ENCODE measurements at places on chromosomes 5 and 9. TPM values are rescaled to one million over a fixed set of nuclear protein-coding genes. Genes with fewer than 3 reads are reported as not detected.

- no peak for DNase-seq
Measured at GRCh38 chr5:150640311-150641005, at the start of gene SYNPO. TSS of gene SYNPO (plus strand) at chr5:150640660. CDS start at chr5:150648276, 7,616 bp downstream.

DNA sequence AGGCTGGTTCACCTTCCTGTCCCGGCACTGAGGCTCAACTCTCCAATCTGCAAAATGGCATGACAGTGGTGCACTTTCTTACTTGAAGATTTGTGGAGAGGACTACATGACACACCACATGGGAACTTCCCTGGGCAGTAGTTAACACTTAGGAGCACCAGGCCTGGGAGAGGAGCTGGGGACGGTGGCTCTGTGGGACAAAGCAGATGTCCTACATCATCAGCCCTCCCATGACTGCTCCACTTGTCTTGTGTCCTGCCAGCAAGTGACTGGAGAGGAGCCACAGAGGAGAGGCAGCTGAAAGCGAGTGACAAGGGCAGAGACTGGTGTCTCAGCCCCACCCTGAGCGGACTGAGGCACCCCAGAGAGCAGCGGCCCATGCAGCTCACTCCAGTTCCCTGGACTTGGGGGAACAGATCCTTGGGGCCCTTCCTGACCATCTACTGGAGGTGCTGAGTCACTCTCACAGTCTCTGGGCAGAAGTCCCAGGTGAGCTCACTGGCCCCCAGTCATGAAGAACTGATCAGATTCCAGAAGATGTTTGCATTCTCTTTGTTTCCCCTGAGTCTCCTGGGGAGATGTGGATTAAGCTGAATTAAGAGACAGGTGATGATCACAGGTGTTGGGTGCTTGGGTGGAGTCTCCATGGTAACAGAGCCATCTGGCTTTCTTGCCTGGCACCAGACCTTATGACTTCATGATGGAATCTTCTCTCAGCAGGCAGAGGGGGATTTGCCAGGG, 13.2 kb upstream of the SLC25A48 start:
- no peak for DNase-seq

DNA sequence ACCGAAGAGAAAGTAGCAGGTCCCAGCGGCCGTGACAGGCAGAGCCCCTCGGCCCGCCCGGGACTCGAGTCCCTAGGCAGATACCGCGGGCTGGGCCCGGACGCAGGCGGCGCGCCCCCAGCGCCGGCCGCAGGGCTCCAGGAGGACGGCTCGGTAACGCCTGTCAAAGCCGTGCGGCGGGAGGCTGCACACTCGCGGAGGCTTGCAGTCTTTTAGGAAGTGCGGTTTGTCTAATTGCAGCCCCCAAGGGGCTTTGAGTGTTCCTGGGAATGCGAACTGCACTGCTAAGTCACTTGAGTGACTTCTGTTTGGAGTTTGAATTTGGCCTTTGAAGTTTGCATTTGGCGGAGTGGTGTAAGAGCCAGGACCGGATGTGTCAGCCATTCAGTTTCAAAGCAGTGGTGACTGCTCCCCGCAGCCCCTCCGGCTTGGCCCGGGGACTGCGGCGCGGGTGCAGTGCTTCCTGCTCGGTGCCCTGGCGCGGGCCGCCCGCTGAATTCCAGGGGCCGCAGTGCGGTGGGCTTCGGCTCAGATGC, 1.3 kb downstream of the MAP3K1 start:
- DNase-seq = peak; percentile 22

- DNase-seq = no peak
Measured at GRCh38 chr5:17020678-17021601, 84.9 kb upstream of the MYO10 start.

DNA sequence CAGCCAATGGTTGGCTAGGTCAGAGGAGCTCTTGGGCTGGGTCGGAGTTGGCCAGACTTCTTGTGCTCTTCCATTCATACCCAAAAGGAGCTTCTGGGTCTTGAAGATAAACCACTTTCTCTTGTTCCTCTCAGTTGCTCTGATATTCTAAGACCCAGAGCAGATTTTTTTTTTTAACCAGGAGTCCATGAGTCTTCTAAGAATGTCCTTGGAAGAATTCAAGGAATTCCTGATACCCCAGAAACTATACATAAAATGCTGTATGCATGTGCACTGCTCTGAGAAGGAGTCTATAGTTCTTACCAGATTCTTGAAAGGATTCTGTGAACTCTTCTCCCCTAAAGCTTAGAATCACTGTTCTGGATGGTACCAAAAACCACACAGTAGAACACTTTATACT, 9.9 kb upstream of the PALM2AKAP2 start:
- no peak for DNase-seq

- no peak for DNase-seq
Measured at GRCh38 chr9:93306579-93307091, 122.7 kb downstream of the WNK2 start.

DNA sequence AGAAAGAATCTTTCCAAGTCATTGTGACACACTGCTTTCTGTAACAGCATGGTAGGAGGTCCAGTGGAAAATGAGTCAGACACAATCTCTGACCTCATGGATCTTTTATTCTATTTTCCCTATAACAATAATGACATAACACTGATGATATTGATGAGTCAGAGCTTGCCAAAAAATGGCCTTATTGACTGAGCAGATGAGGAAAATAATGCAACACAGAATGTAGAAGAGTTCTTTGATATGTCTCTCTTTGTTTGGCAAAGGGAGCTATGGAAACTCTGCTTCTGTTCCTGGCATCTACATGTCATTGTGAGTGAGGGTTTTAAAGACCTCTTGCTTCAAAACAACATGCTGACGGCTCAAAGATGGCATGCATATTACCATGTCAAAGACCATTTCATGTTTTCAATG, 443.1 kb upstream of the ZNF608 start:
- DNase-seq = no peak

GRCh38 chr5:8870349-8870958, 675.4 kb downstream of the SEMA5A start:
- no peak for DNase-seq

DNA sequence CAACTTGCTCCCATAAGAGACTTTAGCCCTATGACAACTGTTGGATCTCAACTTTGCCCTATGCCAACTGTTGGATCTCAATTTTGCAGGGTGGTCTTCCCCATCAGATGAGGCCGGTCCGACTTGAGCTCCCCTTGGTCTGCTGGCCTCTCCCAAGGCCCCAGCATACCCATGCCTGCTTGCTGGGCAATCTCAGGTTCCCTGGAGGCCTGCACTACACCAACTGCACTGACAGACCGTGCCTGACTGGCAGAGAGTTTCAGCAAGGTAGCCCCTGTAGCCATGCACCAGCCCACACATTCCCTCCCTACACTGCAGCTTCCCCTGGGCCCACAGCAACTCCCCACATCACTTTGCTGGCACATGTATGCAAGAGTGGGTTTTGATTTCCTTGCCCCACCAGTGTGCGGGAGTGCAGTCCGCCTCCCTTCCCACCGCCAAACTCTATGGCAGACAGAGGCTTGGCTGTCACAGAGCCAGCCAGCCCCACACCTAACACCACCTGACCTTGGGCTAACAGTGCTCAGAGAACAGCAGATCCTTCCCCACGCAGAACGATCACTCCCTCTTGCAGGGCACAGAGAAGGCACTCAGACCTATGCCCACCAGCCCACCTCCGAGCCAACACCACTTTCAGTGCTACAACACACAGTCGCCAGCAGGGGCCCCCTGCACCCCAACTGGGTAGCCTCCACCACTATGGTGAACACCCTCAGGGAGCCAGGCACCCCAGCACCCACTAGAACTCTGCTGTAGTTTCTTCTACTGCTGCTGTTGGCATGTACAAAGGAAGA, 279.9 kb upstream of the COX7C start:
- no peak for DNase-seq

DNA sequence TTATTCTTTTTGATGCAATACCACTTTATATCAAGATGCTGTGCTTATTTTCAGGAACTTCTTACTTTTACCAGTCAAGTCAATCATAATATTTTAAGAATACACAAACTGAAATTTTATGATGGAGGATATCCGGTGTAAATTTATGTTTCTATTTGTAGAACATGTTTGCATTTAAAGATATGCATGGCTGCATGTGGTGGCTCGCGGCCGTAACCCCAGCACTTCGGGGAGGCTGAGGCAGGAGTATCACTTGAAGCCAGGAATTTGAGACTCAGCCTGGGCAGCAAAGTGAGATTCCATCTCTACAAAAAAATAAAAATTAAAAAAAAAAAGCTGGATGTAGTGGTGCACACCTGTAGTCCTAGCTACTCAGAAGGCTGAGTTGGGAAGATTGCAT, 73.5 kb upstream of the ALDH1A1 start:
- DNase-seq = no peak

DNA sequence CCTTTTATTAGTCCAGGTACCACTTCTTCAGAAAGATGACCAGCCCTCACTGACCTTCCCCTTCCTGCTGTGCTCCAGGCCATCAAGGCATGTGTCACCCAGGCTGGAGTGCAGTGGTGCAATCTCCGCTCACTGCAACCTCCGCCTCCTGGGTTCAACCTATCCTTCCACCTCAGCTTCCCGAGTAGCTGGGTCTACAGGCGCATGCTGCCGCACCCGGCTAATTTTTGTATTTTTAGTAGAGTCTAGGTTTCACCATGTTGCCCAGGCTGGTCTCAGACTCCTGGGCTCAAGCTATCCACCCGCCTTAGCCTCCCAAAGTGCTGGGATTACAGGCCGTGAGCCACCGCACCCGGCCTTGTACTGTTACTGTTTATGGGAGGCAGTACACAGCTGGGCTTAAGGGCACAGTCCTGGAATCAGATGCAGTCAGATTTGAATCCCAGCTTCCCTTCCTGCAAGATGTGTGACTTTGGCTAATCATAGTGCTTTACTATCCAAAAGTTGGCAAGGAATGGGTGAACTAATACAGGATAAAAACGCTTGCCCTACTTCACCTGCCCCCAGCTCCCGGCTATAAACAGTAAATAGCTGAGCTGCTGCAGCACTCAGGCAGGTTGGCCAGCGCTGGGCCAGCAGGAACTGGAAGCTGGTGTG, 483 bp upstream of the EIF4EBP3 start:
- DNase-seq = no peak

DNA sequence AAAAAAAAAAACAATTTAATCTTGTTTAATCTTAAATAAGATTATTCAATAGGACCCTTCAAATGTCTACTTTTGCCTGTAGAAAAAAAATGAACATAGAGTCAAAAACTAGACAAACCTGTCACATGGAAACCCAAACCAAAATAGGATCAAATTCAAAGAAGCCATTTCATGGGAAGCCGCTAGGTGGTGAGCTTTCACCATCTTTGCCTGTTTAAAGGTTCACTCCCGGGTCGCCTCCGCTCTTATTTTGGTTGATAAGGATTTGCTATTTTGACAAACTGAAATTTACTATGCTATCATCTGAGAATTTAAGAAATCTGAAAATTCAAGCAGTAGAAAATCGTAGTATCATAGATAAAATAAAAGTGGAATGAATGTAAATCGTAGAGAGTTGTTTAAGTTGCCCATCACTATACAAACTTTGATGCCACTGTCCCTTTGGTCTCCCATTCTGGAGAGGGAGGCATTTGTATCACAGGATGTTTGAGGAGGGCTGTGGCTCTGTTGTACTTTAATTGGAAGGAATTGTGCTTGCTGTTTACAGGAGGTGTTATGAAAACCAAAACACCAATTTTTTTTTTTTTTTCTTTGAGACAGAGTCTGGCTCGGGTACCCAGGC, 43.5 kb upstream of the DNAH5 start:
- DNase-seq = no peak

DNA sequence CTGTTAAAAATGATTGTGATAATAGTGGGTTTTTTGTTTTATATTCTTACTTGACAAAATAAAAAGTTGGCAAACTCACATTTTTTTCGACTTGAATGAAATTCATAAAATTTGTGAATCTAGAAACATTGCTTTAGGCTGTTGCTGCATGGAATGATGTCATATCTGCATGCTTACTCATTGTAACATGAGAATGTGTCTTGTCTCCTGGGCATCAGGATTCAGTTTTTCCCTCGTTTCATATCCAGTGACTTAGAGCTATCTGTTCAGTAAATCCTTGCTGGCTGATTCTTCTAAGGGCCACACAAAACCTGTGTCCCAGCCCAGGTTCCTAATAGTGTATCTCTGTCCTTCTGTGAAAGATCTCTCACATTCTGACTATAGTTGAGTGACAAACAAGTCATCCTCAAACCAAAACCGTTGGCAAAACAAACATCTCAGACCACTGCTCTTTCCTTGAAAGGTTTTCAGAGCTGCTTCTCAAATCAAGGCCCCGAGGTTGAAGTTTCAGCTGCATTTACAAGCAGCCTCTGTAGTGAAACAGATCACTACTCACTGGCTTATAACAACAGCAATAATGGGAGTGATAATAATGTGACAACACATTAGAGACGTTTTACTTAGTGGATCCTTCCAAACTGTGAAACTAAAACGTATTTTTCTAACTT, 95.0 kb downstream of the NPR3 start:
- DNase-seq = no peak

DNA sequence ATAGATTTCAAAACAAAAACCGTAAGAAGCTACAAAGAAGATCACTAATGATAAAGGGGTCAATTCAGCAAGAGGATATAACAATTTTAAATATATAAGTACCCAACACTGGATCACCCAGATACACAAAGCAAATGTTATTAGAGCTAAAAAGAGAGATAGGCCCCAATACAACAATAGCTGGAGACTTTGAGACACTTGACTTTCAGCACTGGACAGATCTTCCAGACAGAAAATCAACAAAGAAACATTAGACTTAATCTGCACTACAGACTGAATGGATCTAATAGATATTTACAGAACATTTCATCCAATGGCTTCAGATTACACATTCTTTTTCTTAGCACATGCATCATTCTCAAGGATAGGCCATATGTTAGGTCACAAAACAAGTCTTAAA, 46.3 kb upstream of the TAF1L start:
- DNase-seq = no peak

DNA sequence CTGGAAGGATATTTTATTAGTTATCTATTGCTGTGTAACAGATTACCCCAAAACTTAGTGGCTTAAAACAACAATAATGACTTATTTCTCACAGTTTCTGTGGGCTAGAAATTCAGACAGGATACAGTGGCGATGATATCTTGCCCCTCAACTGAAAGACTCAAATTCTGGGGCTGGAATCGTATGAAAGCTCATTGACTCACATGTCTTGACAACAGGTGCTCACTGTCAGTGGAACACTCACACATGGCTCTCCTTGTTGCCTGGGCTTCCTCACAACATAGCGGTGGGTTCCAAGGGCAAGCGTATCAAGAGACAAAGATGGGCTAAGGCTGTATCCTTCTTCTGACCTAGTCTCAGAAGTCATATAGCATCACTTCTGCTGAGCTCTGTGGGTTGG, 3.7 kb upstream of the GNPDA1 start:
- peak; percentile 37 for DNase-seq

The AGXT2 gene
- not detected for total RNA-seq

The OSMR gene
- 0.15 TPM for total RNA-seq

The TPPP gene
- total RNA-seq = 0.19 TPM

The TMEM215 gene
- not detected for total RNA-seq

The FOXD1 gene
- 0.13 TPM for total RNA-seq

The PIP5KL1 gene
- total RNA-seq = 2.8 TPM

The TAF11L8 gene
- not detected for total RNA-seq

The DRD1 gene
- total RNA-seq = 0.05 TPM

The NIM1K gene
- 0.58 TPM for total RNA-seq

The BTNL8 gene
- not detected for total RNA-seq

The CARD19 gene
- 25.5 TPM for total RNA-seq

The HMHB1 gene
- not detected for total RNA-seq

The GFI1B gene
- total RNA-seq = 0.16 TPM

Data from activated T-cell treated with anti-CD3 and anti-CD28 coated beads, Interleukin-2, amount 50 U/mL, for 4 hours (primary cell).